ENCODE measurements at places on chromosomes 11 and 22.
A peak's percentile ranks its signal among the peaks of the same experiment; 100 is the strongest.

- DNase-seq = no peak
Measured at GRCh38 chr11:115700496-115700895, 196.3 kb upstream of the CADM1 start.

DNA sequence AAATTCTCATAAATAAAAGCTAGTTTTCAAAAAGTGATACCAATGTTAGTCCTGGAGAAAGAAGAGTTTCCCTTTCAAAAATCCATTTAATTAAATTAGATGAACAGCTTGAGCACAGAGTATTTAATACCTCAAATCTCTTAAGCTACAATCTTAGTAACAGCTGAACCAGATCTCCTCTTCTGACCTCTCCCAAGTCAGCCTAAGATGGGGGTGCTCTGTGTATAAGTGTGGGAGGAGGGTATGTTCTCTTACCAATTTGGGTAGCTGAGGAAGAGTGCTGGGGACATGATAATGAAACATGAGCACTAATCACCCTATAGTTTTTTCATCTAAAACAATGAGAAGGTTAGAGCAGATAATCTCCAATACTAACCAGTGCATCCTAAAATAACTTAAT lies 9.6 kb downstream of the TPH1 start:
- no peak for DNase-seq

DNA sequence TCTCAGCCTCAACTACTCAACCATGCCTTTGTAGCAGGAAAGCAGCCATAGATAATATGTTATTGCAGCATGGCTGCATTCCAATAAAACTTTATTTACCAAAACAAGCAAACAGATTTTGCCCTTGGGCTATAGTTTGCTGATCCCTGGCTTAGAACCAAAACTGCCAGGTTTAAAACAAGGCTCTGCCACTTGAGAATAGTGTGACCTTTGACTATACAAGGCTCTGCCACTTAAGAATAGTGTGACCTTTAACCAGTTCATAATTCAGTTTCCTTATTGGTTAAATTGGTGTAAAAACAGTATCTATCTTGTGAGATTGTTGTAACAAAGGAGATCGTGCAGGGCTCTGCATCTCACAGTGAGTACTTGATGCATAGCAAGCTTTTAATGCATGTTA lies 217.3 kb upstream of the MTNR1B start:
- no peak for DNase-seq

- DNase-seq = peak; percentile 42
Measured at GRCh38 chr22:31036671-31037550, 44.2 kb upstream of the SMTN start.

DNA sequence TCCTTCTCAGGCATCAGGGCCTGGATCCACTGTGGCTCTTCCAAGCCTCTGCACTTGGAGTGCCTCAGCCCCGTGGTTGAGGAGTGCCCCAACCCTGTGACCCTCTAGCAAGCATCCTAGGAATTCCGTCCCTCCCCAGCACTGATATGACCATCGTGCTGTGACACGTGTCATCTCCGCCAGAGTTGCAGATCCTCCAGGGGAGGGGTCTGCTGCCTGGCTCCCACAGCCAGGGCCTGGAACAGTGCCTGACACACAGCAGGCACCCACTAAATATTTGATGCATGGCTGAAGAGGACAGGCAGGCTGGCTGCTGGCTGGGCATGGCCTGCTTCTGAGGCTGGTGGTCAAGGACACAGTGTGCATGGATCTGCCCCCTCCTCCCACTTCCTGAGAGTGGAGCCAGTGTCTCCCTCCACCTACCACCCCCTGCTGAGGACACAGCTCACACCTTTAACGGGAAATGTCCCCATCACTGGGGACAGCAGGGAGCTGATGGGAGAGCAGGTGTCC lies 1.7 kb upstream of the CD81 start:
- DNase-seq = no peak

- DNase-seq = no peak
Measured at GRCh38 chr11:1770528-1770927, 6.8 kb upstream of the CTSD start.

DNA sequence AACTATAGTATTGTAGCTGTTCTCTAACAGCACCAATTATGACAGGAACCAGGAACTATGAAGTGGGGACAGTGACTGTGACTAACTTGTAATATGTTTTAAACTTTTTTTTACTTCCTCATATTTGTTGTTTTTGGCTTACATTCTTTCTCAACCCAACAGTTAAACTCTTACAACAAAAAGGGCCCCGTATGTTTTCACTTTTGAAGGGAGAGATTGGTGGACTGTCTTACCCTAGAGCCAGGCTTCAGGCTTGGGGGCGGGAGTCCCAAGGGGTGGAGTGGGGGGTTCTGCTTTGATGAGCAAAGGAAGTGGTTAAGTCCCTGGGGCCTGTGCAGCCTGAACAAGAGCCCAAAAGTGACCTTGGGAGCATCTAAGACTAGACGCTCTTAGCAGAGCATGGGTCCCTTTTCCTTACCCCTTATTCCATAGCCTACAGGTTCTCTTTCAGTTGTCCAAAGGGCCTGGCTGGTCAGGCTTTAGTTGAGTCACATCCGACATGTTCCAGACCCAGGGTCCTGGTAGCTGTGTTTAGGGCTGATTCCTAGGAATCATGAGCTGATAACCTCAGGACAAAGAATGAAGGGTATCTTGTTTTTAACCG lies 38.8 kb downstream of the STIM1 start:
- no peak for DNase-seq

DNA sequence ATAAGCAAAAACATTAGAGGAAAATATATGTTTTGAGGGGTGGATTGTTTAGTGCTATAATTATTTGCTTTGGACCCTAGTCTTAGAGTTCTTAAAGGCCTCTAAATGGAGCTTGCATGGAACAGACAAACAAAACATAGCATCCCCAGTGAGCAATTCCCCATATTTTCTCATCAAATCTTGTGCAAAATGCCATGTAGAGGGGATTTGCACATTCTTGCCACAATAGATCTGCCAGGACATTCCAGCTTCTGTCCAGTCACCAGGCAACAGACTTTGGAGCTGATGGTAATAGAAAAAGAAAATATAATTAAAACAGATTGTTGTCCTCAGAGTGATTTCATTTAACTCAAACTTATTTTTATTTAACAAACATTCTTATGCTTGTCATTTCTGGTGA lies 360.3 kb upstream of the PDGFD start:
- DNase-seq = no peak

GRCh38 chr22:32760815-32761214 lies 40.7 kb upstream of the TIMP3 start:
- no peak for DNase-seq

GRCh38 chr11:92653454-92653853 lies 316.0 kb upstream of the MTNR1B start:
- DNase-seq = no peak

GRCh38 chr11:33777906-33778305 lies 3.6 kb upstream of the FBXO3 start:
- no peak for DNase-seq

GRCh38 chr11:3200388-3201111 lies 18.1 kb downstream of the MRGPRG start:
- no peak for DNase-seq

GRCh38 chr11:119258983-119259382 lies 52.8 kb downstream of the CBL start:
- no peak for DNase-seq

DNA sequence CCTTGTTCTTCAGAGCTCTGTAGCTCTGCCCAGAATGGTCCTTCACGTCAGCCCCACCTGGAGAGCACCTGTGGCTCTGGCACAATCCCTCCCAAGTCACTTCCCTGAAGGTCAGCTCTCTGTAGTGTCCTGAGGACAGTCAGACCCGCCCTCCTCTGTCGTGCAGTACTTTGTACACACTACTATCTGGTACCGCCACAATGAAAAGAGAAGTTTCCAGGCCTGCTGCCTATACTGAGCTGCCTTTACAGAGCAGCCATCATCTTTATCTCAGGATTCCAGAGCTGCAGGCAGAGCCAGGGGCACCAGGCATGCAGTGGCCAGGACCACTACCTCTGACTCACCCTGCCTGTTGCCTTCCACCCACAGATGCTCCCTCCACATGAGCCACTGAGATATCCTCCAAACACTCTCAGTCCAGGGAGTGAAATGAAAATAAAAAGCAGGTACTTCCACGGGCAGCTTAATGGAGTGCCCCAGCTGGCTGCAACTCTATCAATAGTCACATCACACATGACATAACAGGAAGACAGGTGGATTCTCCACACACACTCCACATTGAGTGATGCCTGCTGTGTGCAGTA lies 7.3 kb downstream of the PACSIN2 start:
- DNase-seq = no peak

GRCh38 chr11:9718147-9718546 lies 54.3 kb downstream of the SWAP70 start:
- no peak for DNase-seq

DNA sequence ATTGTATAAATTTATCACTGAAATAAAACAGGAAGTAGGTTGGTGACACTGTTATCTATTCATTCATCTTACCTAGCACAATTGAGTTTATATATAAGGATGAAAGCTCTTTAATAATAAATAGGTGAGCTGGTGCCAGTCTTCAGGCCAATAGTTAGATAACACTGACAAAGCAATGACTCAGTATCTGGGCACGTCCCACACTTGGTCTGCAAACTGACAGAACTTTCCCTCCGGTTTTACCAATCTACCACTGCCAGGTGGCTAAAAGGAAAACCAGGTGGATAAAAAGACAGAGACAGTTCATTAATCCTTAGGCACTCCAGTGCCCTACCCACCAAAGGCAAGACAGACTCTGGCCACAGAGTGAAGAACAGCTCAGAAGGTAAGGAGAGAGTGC lies 17.6 kb downstream of the DDB1 start:
- no peak for DNase-seq

DNA sequence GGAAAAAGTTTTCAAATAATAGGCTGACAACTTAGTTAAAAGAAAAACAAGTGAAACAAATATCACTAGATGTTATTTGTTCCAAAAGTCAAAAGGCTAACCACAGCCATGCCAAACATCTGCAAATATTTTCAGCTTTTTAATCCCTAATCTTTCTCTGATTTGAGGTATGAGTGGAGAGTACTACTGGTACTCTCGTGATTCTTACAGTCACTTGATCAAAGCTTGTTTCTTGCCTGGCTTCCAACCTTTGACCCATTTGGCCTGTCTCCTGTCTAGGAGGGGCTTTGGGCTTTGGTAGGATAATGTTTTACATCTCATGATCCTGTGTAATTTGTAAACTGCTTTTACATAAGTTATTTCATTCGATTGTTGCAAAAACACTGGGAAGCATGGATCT lies 301.8 kb upstream of the SORL1-AS1 start:
- DNase-seq = peak; percentile 32

DNA sequence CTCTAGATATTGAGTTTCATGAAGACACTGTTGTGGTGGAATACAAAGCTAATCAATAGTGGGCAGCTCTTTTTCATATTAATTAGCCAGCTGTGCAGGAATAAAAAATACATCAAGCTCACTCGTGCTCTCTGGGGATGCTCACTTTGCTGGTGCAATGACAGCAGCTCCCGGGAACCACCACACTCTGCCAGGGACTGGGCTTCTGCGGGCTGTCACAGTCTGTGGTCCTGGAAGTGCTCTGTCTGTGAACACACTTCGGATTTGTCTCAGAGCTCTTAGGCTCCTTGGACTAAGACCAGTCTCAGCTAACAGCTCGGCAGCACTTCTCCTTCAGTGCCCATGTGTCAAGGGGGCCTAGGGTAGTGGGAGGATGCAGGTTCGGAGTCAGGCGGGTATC lies 393.5 kb downstream of the TENM4 start:
- no peak for DNase-seq

GRCh38 chr11:7672276-7672959 lies 882 bp downstream of the CYB5R2 start:
- DNase-seq = no peak

GRCh38 chr11:44559207-44559939 lies 6.1 kb upstream of the CD82 start:
- no peak for DNase-seq

DNA sequence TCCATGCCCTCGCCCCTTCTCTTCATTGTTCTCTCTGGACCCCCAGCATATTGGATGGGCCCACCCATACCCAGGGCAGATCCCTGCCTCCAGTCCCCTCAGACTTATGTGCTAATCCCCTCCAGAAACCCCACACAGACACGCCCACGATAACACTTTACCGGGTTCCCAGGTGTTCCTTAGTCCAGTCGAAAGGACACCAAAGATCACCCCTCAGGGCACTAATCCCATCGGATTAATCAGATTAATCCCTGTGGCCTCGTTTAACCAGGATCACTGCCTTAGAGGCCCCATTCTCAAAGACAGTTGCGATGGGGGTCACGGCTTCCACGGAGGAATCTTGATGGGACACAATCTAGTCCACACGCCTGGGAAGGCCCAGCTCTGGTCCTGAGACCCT lies 80.8 kb downstream of the SHANK2 start:
- no peak for DNase-seq

GRCh38 chr11:111878385-111878848 lies 548 bp downstream of the FDXACB1 start:
- DNase-seq = no peak

DNA sequence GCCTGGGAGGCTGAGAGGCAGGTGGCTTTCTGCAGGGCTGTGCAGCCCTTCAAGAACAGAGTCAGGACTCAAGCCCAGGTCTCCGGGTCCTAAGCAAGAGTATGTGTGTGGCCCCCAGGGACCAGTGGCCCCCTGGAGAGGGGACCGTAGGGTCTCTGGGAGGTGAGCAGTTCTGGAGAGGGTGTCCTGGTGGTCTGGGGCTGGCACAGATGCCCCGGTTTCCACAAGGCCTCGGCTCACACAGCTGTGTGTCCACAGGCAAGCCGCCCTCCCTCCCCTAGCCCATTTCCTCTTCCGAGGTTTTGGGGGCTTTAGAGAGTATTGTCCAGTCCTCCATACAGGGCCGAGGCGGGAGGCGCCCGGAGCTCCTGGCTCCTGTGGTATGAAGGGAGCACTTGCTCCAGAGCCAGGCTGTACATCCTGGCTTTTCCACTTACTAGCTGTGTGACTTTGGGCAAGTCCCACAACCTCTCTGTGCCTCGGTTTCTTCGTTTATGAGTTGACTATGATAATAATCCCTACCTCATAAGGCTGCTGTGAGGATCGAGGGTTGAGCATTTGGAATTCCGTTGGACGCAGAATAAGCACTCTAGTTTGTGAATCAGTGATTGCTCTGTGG lies 3.4 kb upstream of the RPS19BP1 start:
- DNase-seq = no peak

GRCh38 chr11:47380078-47380477 lies 1.7 kb upstream of the SPI1 start:
- no peak for DNase-seq

- no peak for DNase-seq
Measured at GRCh38 chr11:60984636-60985035, 13.2 kb downstream of the CD6 start.

Data from fibroblast of the conjunctiva (primary cell).